ENCODE measurements at places on chromosomes 1 and 21.

DNA sequence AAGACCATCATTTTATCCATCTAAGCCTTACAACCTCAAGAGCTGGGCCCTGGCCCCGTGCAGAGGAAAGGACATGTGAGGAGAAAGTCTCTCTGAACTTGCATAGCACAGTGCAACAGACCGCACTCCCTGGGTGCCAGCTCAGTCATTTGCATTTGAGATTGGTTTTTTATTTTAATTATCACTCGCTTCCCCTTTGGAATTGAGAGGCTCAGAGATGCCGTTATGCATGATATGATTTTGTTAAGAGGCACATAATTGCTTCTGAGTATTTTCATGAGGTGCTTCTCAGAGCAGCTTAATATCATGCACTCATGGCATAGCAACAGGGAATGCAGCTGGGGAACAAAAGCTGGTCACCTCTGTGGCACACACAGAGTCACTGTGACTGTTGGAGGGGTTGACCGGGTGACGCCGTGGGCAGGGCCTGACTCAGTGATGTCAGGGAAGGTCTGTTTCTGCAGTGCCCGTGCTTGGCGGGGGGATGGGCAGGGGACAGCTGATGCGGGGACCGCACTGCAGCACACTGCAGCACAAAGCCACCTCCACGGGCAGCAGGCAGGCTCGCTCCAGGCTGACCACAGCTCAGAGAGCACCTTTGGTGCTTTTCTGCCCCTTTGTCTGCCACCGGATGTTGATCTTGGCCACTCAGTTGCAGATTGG is 43.2 kb upstream of the VAMP3 start:
- no peak for DNase-seq

DNA sequence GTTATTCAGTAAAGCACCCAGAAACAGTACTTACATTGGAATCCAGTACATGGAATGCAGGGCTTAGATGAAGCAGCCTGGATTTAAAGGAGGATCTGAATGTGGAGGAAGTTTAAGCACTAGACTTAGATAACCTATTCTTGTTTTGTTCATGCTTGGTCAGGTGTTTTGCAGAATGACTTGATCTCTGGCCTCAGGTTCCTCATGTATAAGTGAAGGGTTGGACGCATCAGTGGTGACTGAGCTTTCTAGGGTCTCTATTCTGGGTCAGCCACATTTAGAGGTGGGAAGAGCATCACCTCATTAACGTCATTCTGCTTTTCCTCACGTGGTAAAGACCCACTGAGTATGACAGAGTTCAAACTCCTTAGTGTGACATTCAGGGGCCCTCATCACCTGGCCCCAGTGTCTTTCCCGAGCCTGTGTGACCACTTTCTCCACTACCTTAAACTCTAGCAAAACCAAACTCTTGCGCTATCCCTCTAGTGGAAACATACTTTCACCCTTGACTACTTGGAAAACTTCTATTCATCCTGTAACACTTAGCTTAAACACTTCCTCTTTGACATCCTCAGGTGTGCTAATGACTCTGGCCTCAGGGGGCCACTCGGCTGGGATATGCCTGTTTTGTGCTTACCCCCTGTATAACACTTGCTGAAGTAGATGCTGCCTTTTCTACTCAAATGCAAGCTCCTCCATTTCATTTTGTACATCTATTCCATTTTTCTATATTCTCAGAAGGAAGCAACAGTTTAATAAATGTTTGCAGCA is 871 bp upstream of the ERICH3 start:
- no peak for DNase-seq

GRCh38 chr1:245434280-245434679 is 279.5 kb downstream of the KIF26B start:
- no peak for DNase-seq

GRCh38 chr21:36663033-36663855 is 35.7 kb upstream of the SIM2 start:
- DNase-seq, result no peak

DNA sequence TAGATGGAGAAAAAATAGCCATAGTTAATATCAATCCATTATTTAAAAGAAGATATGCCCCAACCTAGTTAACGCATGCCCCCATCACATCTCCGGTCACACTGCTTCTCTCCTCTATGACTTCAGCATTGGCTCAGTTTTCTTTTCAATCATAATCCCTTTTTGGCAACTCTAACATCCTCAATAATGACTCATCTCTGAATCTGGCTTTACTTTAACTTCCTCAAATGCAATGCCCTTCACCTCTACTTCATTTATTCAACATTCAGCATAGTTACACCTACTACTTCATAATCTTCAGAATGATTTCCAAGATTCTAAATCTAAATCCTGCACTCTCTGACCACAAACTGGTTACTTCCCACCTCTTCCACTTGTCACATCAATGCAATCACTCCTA is 417.3 kb downstream of the USH2A start:
- DNase-seq, result no peak

DNA sequence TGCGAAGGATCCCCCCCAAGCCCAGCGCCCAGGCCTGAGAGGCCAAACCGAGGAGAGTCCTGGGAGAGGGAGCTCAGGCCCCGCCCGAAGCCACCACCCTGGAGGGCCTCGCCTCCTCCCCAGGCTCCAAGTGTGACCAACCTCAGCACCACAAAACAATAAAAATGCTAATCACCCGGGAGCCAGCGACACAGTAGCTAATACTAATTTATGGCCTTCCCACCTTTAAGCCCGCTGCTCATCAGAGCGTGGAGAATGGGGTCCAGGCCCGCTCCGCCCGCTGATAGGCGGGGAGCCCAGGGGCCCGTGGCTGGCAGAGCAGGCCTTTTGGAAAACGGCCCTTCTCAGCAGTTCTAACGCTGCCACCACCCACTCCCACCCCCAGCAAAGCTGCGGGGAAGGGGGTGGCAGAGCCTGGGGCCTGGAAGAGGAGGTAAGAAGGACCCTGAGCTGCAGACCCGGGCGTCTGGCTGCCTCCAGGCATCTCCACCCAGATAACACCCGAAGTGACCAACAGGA is 20.4 kb upstream of the TAS1R2 start:
- no peak for DNase-seq

- no peak for DNase-seq
Measured at GRCh38 chr1:198087831-198088230, 69.0 kb upstream of the NEK7 start.

GRCh38 chr1:163537809-163538208 is 216.1 kb downstream of the NUF2 start:
- no peak for DNase-seq

GRCh38 chr21:41726058-41726558 is 40.7 kb downstream of the RIPK4 start:
- no peak for DNase-seq

DNA sequence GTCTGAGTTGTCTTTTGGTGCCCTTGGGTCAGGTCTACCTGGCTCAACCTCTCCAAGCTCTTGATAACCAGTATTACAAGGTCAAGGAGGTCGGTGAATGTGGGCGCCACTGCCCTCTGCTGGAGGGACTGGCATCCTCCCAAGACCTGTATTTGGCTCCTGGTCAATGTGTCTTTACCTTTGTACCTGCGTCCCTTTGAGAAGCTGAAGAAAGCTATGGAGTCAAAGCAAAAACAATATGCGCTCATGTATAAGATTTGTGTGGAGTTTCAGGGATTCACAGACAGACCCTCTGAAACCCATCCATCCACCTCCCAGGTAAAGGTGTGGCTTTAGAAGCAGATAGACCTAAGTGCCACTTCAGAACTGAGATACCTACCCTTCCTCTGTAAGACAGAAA is 61.8 kb upstream of the NBL1 start:
- DNase-seq, result peak; percentile 51

GRCh38 chr1:21258331-21259134 is 31.7 kb downstream of the ECE1 start:
- DNase-seq, result no peak

DNA sequence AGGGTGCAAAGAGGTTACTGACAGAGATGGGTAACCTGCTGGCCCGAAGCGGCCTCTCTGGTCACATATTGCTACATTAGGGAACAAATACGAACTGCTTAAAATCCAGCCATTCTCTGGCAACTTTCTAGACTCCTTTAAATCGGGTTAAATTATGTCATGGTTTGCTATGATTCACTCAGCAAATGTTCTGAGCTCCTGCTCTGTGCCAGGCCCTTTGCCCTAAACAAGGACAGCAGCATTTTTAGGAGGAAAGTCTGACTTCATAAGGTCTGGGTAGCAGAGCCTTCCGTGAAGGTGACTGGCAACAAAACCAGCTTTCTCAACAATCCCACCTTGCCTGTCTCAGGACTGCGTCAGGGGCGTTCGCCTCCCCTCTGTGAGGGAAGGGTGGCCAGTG is 15.4 kb downstream of the ZP4 start:
- DNase-seq, result no peak

DNA sequence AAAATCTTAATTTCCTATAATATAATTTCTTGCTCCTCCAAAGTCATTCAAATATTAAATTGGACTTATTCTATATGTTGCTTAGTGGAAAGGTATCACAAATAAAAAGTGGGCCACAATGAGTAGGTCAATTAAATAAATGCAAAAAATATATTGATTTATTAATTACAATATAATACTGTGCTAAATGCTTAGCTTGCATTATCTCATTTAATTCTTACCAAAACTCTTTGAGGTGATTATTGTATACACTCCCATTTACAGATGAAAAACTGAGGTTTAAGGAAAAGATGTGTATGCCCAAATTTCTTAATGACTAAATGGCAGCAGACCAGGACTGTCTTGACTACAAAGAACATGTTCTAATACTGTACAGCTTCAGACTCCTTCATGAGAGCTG is 325.3 kb upstream of the SGIP1 start:
- DNase-seq, result no peak

GRCh38 chr1:182056601-182057366 is 4.7 kb downstream of the ZNF648 start:
- DNase-seq, result no peak

GRCh38 chr1:219302697-219303096 is 129.0 kb downstream of the LYPLAL1 start:
- DNase-seq, result no peak

DNA sequence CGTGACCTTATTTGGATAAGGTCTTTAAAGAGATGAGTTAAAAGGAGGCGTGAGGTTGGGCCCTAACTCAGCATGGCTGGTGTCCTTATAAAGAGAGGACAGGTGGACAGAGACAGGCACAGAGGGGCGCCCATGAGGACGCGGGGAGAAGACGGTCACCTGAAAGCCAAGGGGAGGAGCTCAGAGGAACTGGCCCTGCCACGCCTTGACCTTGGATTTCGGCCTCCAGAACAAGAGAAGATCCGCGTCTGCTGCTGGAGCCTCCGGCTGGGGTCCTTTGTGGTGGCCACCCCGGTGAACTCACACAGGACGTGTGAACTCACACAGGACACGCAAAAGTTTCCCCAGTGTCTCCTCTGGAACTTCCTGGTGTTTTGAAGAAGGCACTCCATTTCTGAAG is 122.7 kb downstream of the SIK1 start:
- no peak for DNase-seq

GRCh38 chr1:159229896-159230295 is 25.2 kb downstream of the ACKR1 start:
- DNase-seq, result no peak

DNA sequence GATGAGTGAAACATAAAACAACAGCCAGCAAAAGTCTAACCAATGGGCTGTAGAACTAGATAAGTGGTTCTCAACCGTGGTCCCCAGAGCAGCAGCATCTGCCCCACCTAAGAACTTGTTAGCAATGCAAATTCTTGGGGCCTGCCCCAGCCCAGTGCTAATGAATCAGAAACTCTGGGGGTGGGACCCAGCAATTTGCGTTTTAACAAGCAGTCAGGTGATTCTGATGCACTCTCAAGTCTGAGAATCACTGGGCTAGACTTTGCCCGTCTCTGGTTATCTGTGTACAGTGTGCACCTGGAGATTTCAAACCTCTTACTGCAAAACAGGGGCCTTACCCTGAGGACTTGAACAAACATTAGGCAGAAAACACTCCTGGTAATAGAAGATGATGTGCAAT is 66.5 kb downstream of the PLXNA2 start:
- DNase-seq, result no peak

DNA sequence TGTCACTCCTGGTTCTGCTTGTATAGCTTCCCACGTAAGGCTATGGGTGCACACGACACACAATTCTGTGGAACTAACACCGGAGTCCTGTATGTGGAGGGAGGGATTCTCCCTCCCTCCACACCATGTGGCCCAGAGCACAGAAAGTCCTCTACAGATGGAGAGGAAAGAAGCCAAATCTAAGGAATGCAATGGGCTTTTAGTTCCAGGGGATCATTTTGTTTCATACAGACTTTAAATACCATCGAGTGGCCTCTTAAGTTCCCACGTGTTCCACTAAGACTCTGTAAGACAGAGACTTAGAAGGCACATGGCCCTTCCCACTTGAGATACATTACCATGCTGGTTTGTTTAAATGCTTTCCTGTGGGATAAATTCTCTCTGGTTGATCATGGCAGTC is 156.0 kb downstream of the TGFB2 start:
- DNase-seq, result no peak

DNA sequence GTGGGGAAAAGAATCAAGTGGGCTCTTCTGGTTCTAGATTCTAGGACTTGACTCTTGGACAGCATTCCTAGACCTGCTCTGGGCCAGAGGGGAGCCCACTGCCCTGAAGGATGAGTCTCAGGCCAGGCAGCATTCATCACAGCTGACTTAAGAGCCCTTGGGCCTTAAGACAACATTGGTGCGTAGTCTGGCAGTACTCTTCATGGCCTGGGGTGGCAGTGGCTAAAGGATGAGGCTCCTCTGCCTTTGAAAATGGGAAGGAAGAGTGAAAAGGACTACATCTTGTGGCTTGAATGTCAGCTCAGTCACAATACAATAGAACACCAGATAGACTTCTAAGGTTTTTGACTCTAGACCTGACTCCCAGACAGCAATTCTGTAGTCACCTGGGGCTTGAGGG is 1415.1 kb upstream of the PRMT6 start:
- no peak for DNase-seq

- DNase-seq, result no peak
Measured at GRCh38 chr1:10760566-10761502, 35.6 kb downstream of the CASZ1 start.

DNA sequence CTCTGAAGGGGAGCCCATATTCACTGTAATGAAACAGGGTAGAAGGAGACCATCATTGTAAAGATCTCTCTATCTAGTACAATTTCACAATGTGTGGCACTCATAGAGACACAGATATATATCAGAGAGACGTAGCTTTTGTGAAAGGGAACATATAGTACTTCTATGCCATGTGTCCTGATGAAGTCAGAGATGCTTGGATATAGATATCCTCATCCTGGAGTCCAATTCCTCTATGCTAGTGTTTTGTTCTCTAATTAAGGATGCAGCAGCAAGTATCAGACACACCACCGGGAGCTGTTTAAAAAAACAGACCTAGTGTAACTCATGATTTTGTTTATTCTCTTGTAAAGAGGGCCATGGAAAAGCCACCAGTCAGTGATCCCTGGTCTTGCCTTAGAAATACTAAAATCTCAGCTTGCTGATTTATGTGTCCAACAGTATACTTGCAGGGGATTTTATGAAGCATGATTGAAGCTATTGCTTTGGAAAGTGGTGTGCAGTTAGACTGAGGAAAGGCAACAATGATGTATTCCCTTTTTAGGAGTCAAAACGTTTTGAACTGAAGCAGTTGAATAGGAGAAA is 2.5 kb downstream of the NCAM2 start:
- no peak for DNase-seq

DNA sequence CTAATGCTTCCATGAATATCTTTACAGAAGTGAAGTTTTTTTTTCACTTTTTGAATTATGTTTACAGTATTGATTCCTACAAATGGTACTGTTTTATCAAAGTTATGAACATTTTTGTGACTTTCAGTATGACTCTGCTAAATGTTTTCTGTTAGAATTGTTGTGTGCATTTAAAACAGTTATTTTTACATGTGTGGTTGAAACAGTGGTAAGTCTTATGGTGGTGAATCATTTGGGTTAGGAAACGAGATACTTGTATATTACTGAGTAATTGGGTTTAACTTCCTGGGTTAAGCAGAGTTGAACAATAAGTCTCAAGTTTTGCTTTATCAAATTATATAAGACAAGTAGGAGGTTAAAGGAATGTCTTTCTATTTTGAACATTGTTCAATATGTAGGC is 66.8 kb downstream of the VPS13D start:
- no peak for DNase-seq

Data from activated CD4-positive, CD25-positive, alpha-beta regulatory T cell treated with anti-CD3 and anti-CD28 coated beads, Interleukin-2, amount 50 U/mL, for 16 hours (primary cell).